ENCODE measurements at places on chromosomes 16 and 17. TPM values are rescaled to one million over a fixed set of nuclear protein-coding genes. Genes with fewer than 3 reads are reported as not detected.
A peak's percentile ranks its signal among the peaks of the same experiment; 100 is the strongest.

RAP1GAP2 gene
- total RNA-seq, result 7.7 TPM

SECTM1 gene
- total RNA-seq, result 9.9 TPM

ODAD4 gene
- total RNA-seq, result 1.4 TPM

CSF3 gene
- total RNA-seq, result 5.4 TPM

ITGB3 gene
- 79.5 TPM for total RNA-seq

SULT1A2 gene
- 0.81 TPM for total RNA-seq

CIITA gene
- total RNA-seq, result 19.6 TPM

C1QTNF1 gene
- total RNA-seq, result 439 TPM

TP53TG3B gene
- not detected for total RNA-seq

DNA sequence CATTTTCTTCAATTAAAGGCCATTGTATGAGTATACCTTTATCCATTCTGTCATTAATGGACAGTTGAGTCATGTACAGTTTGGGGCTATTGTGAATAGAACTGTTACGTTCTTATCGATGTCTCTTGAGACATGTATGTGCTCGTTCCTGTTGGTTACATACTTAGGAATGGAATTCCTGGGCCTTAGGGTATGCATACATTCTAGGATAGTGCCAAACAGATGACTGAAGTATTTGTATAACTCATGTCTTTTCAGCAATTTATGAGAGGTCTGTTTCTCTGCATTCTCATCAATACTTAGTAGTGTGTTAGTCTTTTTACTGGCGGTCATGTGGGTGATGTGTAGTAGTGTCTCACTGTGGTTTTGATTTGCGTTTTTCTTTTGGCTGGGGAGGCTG is 81.2 kb downstream of the USP22 start:
- no peak overlapping the region for H3K27ac ChIP-seq
- H3K36me3 ChIP-seq, result no peaks in the 10 kb centered on the region
- H3K4me1 ChIP-seq, result no peaks in the 10 kb centered on the region
- H3K4me3 ChIP-seq, result no peak overlapping the region
- no peak for DNase-seq

DNA sequence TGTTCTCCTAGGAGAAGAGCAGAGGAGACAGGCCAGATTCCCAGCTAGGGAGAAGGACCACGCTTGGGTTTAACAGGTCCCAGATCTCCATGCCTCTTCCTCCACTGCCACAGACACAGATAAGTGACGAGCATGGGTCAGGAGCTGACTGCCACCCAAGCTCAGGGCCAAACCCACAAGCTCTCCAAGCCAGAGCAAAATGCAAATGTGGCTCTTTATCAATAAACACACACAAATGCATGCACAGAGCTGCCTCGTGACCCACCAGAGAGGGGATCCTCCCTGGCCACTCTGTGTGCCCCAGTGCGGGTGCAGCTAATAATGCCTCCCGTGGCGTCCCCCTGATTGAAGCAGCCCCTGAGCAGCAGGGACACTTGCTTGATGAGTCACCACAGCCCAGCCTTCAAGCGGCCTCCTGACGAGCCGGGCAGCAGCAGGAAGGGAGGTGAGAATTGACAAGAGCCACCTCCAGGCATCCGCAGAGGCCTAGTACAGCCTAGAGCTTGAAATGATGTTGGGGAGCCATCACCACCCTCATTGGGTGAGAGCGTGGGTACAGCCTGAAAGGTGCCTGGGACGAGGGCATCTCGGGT is 143.9 kb downstream of the CCDC182 start:
- H3K4me1 ChIP-seq, result no peaks in the 10 kb centered on the region
- DNase-seq, result no peak
- H3K4me3 ChIP-seq, result no peak overlapping the region
- H3K27ac ChIP-seq, result no peak overlapping the region

GRCh38 chr17:65539630-65540266 is 21.7 kb downstream of the AXIN2 start:
- no peaks in the 10 kb centered on the region for H3K4me1 ChIP-seq
- no peaks in the 10 kb centered on the region for H3K27me3 ChIP-seq
- H3K27ac ChIP-seq, result no peak overlapping the region
- DNase-seq, result peak; percentile 9
- H3K4me3 ChIP-seq, result no peak overlapping the region

GRCh38 chr17:60103957-60104356 is 25.2 kb upstream of the HEATR6 start:
- H3K4me3 ChIP-seq, result no peak overlapping the region
- H3K4me1 ChIP-seq, result no peaks in the 10 kb centered on the region
- no peak for DNase-seq
- no peaks in the 10 kb centered on the region for H3K27me3 ChIP-seq

DNA sequence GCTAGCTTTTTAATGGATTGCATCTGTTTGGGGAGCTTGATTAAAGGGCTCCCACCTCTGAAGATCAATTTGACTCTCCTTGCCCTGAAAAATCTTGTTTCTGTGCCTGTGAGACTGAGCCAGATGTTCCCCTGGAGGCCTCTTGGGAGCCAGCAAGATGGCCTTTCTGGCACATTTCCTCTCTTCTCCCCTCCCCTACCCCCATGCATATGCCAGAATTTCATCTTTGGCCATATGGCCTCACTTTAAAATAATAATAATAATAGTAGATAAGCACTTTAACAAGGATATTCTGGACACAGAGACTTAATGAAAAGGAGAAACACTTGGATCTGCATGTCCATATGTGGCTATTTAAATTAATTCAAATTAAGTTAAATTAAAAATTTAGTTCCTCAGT is 144.1 kb upstream of the CES5A start:
- no peak overlapping the region for H3K27ac ChIP-seq
- no peak overlapping the region for H3K4me3 ChIP-seq
- H3K4me1 ChIP-seq, result no peaks in the 10 kb centered on the region
- no peaks in the 10 kb centered on the region for H3K36me3 ChIP-seq

DNA sequence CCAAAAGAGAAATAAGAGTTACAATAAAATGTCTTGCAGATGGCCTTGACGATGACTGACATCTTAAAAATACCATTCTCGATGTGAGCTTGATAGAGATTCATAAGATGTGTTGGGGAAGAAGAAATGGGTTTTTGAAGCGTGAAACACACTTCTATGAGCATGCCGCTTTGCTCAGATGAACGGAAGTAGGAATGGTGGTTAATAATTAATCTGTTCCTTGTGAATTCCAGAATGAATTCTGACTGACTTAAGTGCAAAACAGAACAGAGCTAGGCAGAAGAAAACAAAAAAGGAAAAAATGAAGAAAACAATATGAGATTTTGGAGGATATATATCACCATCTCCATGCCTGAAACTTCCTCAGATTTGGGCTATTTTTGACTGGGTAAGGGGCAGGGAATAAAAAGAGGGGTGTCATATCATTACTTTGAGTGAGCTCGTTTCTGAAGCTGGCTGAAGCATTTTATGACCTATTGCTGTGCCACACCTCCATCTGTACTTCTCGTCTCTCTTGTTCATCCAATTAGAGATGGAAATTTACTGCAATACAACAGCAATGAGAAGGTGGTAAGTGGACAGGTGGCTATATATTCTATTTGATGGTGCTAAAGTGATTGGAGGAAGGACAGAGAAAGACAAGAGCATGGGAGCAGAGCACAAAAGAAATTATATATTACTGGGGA is 1152.0 kb upstream of the CDH8 start:
- no peak overlapping the region for H3K27ac ChIP-seq
- H3K36me3 ChIP-seq, result no peaks in the 10 kb centered on the region
- no peaks in the 10 kb centered on the region for H3K4me1 ChIP-seq
- H3K27me3 ChIP-seq, result no peaks in the 10 kb centered on the region
- DNase-seq, result no peak
- no peak overlapping the region for H3K4me3 ChIP-seq

- no peak for DNase-seq
- no peak overlapping the region for H3K27ac ChIP-seq
- H3K4me3 ChIP-seq, result no peak overlapping the region
- H3K36me3 ChIP-seq, result no peaks in the 10 kb centered on the region
- no peaks in the 10 kb centered on the region for H3K4me1 ChIP-seq
These were observed 5.0 kb downstream of the CCDC47 start for GRCh38 chr17:63768433-63768832.

DNA sequence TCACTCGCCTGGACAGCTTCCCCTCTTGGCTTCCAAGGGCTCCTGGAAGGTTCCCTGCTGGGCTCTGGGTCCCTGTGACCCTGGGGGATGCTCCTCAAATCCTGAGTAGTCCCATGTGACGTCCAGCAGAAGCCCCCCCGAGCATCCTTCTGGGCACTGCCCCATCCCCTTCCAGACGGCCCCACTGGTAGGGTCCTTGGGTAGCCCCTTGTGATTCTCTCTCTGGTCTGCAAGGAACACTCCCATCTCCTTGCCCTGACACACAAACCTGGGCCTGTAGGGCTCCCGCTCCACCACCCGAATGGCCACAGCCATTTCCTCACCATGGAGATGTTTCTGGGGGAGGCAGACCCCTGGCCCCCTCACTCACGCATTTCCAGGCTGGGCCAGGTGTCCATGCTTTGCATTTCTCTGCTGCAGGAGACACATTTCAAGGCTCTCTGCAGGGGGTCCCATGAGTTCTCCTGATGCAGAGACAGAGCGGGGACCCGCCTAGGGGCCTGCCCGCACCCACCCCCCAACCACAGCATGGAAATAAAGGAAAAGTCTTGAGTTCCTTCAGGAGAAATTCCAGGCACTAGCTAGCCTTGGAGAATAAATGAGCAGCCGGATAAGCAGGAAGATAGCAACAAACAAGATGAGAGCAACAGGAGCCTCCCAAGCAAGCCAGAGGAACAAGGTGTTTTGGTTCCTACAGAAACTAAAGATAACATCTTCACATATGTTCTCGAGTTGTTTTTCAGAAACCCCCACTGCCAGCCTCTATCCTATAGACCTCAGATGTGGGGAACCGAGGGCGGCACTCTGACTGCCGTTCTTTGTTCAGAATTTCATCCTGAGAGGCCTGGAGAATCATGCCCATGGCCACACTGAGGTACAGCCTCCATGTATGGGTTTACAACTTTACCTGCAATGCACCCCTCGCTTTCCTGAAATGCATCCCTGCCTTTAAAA is 128.8 kb downstream of the MGAT5B start:
- H3K36me3 ChIP-seq, result no peaks in the 10 kb centered on the region
- no peaks in the 10 kb centered on the region for H3K27me3 ChIP-seq
- no peak for DNase-seq
- no peak overlapping the region for H3K4me3 ChIP-seq
- no peak overlapping the region for H3K27ac ChIP-seq

DNA sequence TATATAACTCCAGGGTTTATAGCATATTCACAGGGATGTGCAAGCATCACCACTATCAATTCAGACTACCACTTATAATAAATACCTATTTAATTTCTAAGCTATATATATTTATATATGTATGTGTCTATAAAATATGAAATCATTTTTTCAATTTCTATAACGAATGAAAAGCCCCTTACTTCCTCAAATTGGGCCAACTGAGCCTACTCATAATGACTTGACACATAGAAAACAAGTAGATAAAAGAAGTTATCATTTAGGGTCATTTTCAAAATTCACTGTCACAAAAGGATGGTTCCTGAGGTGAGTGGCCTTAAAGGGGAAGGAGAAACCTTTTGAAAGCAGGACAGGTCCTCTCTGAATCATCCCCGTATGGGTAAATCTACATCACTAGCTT is 114.1 kb downstream of the ADCY9 start:
- no peaks in the 10 kb centered on the region for H3K4me1 ChIP-seq
- H3K27ac ChIP-seq, result no peak overlapping the region
- no peaks in the 10 kb centered on the region for H3K27me3 ChIP-seq
- no peak for DNase-seq
- no peak overlapping the region for H3K4me3 ChIP-seq

GRCh38 chr17:66858226-66859083 is 23.5 kb downstream of the CACNG5 start:
- no peak overlapping the region for H3K4me3 ChIP-seq
- DNase-seq, result no peak
- H3K36me3 ChIP-seq, result no peaks in the 10 kb centered on the region
- no peak overlapping the region for H3K27ac ChIP-seq

DNA sequence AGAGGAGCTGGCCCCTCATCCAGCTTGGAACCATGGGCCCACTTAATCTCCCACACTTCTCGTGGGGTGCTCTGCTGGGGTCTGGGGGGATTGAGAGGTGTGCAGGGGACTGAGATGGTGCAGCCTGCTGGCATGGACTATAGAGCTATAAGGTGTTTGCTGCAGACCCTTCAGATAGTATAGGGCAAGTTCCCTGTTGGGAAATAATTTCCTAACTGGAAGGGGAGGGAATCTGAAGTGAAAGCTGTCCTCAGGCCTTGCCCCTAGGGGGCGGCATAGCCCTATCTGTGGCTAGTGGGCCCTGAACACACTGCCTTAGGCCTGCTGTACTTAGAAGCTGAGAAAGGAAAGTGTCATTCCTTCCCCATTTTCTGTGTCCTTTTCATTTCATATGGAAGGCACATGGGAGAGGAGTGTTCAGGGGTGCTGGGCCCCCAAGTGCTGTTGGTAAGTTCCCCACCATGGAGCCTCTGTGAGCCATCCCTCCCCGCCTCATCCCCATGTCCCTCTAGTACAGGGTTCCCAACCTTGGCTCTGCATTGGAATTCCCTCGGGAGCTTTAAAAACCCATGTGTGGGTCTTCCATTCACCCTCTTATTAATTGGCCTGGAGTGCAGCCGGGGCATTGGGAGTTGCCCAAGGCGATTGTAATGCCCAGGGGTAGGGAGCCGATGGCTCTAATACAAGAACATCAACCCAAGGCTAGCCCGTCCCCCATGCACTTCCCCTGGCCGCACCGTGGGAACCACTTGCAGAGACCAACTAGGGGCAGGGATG is 19.7 kb downstream of the GOSR2 start:
- H3K27me3 ChIP-seq, result no peaks in the 10 kb centered on the region
- peak; percentile 75 for DNase-seq
- no peaks in the 10 kb centered on the region for H3K4me1 ChIP-seq
- H3K4me3 ChIP-seq, result no peak overlapping the region

DNA sequence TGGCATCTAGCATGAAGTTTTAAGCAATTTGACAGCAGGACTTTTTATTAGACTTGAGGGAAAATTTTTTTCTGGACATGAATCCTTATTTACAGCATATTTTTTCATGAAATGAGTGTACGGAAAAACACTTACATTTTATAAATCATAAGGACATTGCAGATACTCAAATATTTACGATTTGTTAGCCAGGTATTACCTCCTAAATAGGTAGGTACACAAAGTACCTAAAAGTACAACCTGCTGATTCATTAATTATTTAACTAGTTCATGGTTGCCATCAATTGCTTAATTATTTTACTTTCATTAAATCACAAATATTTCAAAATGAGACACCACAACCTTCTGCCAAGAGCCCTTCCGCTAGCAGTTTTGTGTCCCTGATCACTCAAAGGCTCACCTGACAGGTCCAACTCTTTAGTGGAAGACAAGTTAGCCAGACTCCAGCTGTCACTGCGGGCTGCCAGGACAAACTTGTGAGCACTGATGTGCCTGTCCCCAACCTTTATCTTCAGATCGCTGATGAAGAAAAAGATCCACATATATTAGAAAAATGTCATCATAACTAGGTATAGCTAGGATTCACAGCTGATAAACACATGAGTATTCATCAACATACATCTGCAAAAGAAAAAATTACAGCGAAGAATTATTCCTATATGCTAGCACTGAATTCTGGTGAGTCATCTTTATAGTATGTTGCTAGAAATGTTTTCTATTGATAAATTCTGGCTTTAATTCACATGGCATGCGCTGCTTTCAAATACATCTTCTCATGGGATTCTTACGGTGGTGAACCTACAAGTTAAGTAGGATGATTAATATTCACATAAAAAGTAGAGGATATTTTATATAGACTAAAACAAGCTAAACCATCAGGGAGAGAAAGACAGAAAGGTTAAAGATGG is 28.2 kb downstream of the ANKFY1 start:
- no peak overlapping the region for H3K4me3 ChIP-seq
- H3K36me3 ChIP-seq, result peaks cover 5% of the 10 kb centered on the region
- H3K27me3 ChIP-seq, result no peaks in the 10 kb centered on the region
- H3K27ac ChIP-seq, result peak overlapping the region; percentile 8
- peaks cover 4% of the 10 kb centered on the region for H3K4me1 ChIP-seq
